Left ventricle myocardium inferior (tissue), 1 donor: ENCODE measurements at places on chromosomes 6 and 20.

DNA sequence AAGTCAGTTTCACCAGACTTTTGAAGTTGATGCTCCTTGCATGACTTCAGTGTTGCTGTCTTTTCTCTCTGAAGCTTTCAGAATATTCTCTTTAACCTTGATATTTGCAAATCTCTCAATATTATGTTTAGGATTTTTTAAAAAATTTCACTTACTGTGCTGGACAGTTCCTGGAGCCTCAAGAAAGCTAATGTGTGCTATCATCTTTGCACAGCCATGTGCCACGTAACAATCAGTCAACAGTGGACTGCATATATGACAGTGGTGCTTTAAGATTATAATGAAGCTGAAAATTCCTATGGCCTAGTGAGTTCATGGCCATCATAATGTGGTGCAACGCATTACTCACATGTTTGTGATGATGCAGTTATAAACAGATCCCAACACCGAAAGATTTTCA lies 59.1 kb upstream of the OGFRL1 start:
- no peak for DNase-seq

DNA sequence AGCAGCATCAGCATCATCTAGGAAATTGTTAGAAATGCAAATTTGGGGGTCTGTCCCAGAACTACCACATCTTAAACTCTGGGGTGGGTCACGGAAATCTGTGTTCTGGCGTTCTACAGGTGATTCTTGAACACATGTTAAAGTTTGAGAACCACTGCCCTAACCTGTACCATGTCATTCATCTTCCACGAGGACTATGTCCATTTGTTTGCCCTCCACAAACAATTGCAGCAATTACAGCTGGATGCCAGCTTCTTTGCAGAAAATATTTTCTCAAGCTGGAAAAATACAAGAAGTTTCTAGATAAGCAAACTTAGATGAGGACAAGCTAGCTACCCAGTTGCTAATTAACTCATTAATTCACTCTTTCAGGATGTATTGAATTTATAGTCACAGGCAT lies 54.1 kb downstream of the MAFB start:
- no peak for DNase-seq

DNA sequence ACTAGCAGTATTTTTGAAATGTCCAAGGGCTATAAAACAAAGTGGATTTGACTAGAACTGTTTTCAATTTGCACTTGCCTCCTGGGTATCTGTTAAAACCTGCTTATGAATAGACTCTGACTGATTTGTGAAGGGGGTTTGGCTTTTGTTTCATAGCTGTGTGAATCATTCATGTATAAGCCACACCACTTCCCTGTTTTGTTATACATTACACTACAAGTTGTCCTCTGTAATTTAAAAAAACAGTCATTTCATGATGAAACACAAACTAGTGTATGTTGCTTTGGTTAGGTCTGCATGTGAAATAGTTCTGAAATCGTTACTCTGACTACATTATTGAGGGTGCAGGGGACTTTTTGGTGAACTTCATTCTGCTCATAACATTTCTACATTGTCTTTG lies 121.7 kb downstream of the NKAIN2 start:
- no peak for DNase-seq

DNA sequence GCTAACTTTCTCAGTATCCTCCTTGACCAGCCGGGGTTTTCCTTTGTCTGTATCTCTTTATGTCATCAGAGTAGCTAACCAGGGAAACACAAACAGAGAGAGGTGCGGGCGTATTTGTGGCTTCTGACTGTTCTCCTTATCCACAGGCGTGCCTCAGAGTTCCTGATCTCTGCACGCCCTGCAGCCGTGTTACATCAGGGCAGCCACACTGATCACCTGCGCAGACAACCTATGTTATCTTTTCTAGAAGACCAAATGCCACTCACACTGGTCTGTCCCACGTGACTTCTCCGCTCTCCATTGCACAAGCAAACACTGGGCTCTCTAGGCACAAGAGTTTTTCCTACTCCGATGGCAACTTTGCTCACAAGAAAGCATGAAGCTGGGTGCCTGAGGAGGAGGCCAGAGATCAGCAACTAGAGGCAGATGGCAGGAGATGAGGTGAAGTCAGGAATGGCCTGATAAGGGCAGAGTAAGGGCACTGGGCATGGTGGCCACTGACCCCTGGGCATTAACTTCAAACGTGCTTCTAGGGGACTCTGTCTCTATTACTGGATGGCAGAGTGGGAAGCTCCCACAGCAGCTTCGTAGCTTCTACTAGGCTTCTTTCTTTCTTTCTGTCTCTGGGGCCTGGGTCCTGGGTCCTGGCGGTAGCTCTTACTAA lies 4.5 kb downstream of the PDE10A start:
- DNase-seq = no peak

DNA sequence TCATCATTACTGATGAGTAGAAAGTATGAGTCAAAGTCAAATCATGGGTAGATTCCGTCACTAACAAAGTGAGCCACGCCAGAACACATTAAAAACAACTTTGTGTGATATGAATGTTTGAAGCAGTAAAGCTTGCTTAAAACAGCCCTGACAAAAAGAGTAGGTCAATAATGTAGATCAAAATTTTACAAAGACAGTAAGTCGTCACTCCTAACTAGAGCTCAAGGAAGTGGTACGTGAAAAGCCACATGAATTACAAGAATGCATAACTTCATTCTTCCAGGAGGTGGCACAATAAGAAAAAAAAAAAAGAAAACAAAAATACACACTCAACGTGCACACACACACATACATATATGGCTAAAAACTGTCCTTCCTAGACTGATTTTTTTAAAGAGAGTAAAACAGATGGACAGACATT lies 69.9 kb downstream of the HACE1 start:
- DNase-seq = no peak

- no peak for DNase-seq
Observed at GRCh38 chr6:150165020-150165702, 22.3 kb downstream of the PPP1R14C start.

DNA sequence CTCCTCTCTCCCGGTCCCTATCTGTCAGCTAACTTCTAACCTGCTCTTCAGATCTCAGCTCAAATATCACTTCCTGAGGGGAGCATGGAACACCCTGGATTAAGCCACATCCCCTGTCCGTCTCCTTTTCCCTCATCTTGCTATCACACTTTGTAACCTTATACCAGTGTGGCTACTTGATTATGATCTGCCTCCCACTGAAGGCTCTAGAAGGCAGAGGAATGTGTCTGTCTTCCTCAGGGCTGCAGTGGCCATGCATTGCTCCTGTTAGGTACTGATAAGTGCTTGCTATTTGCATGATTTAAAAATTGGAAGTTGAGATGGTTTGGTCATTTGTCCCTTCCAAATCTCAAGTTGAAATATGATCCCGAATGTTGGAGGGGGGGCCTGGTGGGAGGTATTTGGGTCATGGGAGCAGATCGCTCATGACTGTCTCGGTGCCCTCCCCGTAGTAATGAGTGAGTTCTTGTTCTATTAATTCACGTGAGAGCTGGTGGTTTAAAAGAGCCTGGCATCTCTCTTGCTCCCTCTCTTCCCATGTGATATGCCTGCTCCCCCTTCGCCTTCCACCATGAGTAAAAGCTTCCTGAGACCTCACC lies 71.4 kb downstream of the PLCB4 start:
- no peak for DNase-seq
